ENCODE measurements at places on chromosomes 16 and 17.

DNA sequence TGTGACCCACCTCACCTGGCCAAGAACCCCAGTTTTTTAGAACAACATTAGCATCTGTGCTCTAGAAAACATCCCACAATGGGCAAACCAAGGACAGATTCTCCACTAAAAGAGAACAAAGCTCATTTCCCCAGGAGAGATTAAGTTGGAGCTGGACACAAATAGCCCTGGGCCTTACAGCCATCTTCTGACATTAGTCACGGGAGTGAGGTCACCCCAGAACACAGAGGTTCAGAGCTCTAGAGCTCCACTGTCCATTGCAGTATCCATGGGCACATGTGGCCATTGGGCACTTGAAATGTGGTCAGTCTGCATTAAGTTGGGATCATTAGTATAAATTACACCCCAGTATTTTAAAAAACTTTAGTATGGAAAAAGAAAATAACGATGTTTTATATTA is 47.6 kb upstream of the RBBP6 start:
- DNase-seq: no peak

DNA sequence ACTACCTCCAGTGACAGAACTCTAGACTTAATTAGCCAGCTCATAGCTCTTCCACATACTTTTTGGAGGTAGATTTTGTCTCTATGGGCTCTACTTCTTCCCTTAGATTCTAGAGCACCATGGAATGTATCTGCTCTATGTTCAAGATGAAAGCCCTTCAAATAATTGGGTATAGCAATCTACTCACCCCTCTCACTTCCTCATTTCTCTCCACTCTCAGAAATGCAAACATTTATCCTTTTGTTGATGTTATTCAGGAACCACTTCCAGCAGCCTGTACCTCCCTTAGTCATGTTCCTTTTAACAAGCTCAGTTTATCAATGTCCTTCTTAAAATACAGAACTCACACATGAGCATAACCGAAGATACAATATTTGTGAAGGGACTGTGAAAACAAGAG is 78.5 kb downstream of the GRIN2A start:
- no peak for DNase-seq

DNA sequence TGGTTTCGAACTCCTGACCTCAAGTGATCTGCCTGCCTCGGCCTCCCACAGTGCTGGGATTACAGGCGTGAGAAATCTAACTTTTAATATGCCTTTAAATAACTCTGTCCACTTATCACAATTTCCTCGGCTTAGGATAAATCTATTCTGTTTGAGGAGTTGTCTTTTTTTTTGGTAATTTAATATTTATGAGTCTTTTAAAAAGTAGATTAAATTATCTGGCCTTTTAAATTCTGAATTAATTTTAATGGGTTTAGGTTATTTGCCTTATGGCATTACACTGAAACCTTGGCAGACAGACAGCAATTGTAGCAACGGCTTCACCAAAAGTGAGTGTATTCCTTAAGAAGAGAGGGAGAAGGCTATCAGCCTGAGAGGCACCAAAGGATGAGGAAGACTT is 66.2 kb downstream of the MYO1D start:
- DNase-seq: no peak

- no peak for DNase-seq
These were observed 22.4 kb upstream of the PHAF1 start for GRCh38 chr16:67087291-67087690.

- DNase-seq: no peak
These were observed 64.6 kb downstream of the USP32 start for GRCh38 chr17:60327134-60327900.

DNA sequence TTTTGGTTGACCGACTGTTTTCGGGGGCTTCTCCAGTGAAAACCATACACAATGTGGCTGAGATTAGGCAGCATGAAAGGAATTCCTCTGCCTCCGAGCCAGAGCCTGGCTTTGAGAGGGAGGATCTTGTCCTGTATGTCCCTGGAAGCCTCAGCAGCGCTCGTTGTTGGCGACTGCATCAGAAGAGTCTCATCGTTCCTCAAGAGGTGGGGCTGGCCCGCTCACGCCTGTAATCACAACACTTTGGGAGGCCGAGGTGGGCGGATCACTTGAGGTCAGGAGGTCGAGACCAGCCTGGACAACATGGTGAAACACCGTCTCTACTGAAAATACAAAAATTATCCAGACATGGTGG is 15.0 kb downstream of the HS3ST6 start:
- no peak for DNase-seq

DNA sequence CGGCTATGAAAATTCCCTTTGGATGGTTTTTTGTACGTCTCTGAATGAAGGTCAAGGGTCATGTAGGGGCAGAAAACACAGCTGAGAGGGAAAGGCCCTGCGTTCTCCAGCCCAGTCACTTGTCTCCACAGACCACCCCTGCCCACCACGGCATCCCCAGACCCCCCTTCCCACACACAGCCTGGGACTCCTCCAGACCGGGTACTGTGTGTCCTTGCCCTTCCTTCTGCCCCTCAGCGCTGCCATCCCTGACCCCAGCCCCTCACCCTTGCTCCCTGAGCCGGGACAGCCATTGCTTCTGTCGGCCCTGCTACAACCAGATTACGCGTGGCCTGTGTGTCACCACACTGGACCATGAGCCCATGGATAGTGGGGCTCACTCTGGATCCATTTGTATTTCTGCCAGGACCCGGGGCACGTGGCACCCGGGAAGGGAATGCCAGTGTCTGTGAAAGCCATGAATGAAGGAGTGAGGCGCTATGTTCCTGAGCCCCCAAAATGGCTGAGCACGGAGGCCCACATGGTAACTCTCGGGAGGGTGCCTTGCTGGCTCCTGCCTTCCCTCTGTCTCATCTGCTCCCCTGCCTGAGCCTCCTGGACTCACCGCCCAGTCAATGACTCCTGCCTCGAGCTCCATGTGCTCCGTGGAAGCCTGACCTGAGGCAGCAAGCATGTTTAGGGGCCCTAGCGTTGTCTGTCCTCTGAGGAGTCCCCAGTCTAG is 139.1 kb upstream of the FOXF1 start:
- DNase-seq: no peak

DNA sequence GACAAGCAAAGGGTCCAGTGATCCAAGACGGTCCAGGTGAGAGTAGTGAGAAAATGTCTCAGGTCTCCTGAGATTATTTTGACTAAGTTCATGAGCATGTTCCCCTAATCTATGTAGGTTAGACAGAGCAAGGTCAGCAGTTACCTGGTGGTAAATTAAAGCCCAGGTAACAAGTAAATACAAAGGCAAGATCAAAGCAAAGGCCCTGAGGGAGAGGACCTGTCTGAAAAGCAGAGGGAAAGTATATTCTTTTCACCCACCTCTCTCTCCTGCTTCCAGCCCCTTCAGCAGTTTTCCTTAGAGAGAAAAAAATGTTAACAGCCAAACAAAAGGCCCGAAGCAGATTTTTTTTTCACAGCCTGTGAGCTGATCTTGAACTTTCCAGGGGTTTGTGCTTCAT is 302.7 kb downstream of the MAP2K6 start:
- DNase-seq: no peak

DNA sequence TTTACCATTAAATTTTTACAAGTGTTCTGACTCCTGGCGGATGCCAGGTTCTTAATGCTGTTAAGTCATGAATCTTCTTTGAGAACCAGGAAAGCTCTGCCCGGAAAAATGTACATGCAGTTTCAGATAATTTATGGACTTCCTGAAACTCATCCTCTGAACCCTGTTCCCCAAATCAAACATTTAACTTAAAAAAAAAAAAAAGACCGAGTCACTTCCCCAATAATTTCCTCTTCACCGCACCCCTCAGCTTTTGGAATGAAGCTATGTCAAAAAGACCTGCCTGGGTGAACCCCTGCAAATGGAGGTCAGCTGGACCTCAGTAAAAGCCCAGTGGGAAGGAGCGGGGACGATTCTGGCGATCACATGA is 15.0 kb downstream of the ZNF232 start:
- DNase-seq: no peak

DNA sequence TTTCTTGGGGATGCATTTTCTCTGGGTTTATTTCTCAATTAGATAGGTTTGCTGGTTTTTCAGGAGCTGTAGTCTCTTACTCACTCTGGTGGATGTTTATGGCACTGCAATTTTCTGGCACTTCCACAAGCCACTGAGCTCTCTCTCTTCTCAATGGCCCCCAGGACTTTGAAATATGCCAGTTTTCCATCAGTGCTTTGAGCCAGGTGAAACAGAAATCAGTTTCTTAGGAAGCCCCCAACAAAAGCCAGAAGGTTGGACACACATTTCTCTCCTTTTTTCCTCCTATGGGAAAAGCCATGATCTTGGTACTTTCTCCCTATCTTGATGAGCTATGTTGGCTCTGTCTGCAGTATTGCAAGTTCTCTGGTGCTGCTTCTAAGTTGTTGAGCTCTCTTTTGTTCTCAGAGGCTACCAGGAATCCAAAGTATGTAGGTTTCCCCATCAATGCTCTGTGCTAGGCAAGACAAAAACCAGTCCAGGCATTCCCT is 90.7 kb upstream of the SMIM36 start:
- no peak for DNase-seq

- no peak for DNase-seq
These were observed 5.8 kb upstream of the ZDHHC7 start for GRCh38 chr16:85017151-85017550.

DNA sequence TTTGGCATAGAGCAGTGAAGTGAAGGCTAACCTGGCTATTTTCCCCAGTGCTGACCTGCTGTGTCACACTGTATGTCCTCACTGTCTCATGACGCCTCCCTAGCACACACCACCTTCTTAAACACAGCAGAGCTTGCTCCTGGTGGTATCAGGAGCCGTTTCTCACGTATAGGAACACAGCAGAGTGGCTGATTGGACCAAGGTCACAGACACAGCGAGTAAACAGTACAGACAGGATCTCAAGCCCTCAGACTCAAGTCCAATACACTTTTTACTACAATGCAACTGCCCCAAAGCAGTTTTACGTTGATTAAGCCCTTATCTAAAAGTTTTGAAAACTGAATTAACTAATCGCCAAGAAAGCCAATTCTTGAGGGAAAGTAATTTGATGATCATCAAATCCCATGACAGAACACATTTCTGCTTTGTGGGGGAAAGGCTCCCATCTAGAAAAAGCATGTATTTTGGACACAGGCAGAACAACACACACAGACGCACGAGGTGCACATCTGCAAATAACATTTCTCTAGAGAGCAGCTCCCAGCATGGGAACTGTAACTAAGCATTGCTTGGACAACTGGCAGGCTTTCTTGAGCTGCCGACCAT is 15.2 kb downstream of the ARHGAP17 start:
- DNase-seq: no peak

- no peak for DNase-seq
These were observed 48.3 kb downstream of the KATNIP start for GRCh38 chr16:27598220-27598619.

DNA sequence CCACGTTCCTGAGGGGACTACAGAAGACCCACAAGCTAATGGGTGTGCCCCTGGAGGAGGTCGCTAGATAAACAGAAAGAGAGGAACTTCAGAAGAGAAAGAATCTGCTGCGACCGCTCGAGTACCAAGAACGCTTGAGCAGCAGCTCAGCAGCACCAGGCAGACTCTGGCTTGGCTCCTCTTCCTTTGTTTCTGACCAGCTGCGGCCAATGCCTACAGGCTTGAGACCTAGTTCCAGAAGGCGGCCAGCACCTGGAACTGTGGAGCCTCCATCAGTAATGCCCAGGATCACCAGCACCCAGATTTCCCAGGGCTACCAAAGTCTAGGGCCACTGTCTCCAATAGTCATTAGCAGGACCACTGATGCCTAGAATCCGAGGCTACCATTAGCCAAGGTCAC is 26.0 kb upstream of the GOSR2 start:
- no peak for DNase-seq

DNA sequence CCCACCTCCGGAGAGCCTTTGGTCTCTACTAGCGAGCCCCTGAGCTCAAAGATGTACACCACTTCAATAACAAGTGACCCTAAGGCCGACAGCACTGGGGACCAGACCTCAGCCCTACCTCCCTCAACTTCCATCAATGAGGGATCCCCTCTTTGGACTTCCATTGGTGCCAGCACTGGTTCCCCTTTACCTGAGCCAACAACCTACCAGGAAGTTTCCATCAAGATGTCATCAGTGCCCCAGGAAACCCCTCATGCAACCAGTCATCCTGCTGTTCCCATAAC is 702 bp downstream of the SPN start:
- DNase-seq: no peak

Measured in cortex of kidney (tissue), 1 donor.